ENCODE measurements at places on chromosomes 3 and 15.

GRCh38 chr15:67406257-67406861 is 114.6 kb upstream of the C15orf61 start:
- DNase-seq, result no peak

DNA sequence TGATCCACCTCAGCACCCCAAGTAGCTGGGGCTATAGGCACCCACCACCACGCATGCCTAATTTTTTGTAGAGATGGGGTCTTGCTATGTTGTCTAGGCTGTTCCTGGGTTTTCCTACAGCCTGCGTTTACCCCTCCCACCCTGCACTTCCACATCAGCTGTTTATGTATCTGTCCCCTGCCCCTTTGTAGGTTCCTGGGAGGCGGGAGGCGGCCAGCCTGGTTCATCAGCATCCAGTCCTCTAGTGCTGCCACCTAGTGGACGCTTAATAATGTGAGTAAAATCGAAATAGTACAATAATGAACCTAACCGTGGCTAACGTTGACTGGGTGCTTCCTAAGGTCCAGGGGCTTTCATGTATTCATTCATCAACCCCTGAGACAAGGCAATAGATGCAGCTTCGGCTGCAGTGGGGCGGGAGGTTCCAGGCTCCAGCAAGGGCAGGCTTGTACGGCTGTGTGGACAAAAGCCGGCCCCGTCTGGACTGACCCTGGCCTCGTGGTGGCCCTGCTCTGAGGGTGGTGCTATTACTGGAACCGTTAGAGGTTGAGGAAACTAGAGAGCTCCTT is 1.2 kb upstream of the LCTL start:
- DNase-seq, result peak; percentile 43

- DNase-seq, result no peak
These were observed 8.0 kb downstream of the USP13 start for GRCh38 chr3:179660872-179661271.

GRCh38 chr3:112128843-112129727 is 4.0 kb downstream of the GCSAM start:
- DNase-seq, result peak; percentile 17

DNA sequence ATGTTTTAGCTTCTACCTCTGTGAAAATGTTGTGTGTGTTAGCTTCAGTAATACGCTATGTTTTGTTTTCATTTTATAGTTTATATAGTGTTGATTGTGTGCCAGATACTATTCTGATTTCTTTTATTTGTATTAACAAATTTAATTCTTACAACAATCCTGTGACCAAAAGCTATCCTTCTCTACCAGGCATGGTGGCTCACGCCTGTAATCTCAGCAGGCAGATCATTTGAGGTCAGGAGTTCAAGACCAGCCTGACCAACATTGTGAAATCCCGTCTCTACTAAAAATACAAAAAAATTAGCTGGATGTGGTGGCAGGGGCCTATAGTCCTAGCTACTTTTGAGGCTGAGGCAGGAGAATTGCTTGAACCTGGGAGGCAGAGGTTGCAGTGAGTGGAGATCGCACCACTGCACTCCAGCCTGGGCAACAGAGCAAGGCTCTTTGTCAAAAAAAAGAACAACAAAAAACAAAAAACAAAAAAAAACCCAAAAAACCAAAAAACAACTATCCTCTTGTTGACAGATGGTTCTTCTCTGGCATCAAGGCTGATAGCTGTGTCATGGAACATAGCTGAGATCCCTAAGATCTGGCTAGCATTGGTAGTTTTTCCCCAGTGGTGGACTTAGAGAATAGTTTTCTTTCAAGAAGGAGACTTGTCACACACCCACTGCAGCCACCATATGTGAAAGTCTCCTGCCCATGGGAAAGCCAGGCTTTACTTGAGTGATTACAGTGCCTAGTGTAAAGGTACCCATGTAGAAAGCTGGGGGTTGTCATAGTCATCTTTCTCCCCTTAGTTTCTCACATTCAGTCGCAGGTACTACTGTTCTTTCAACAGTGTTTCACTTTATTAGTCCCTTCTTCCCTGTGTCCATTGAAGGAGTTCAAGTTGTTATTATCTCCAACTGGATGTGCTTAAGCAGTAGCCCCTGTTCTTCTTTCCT is 116.5 kb downstream of the UBE2E2 start:
- no peak for DNase-seq

DNA sequence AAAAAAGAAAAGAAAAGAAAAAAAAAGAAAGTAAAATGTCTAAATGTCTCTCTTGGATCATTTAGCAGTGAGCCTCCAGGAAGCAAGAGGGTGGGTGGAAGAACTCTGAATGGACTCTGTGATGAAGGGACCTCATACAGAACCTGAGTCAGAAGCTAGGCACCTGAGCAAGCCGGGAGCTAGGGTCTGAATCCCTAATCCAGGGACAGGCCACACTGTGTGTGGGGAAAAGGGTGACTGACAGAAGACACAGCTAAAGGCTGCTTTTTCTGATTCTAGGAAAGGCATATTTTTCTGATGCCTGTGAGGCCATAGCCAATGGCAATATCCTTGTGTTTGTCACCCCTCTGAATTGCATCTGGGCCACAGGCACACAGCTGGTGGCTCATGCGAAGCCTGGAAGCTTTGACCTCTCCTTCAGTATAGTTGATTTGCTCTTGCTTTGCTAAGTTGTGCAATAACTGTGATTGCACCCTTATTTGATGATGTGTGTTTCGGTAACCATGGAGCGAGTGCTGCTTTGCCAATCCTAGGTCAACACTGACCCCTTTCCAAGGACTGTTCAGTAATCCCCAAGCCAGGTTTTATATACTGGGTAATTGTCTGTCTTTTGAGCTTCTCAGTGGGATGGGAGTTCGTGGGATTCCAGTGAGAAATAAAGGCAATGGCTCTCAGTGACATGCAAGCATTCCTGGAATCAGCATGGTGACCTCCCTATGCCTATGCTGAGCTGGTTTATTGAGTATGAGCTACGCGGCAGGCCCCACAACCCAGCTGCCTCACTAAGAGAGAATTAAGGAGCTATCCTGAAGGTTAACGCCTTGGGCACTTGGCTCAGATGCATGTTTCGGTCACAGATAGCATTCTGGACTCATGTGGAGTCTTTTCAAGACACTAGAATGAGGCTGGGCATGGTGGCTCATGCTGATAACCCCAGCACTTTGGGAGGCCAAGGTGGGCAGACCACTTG is 49.0 kb upstream of the OSBPL11 start:
- no peak for DNase-seq
